ENCODE measurements at places on chromosomes 3 and 15.

GRCh38 chr3:55518451-55518850, 31.3 kb upstream of the WNT5A start:
- DNase-seq, result no peak

DNA sequence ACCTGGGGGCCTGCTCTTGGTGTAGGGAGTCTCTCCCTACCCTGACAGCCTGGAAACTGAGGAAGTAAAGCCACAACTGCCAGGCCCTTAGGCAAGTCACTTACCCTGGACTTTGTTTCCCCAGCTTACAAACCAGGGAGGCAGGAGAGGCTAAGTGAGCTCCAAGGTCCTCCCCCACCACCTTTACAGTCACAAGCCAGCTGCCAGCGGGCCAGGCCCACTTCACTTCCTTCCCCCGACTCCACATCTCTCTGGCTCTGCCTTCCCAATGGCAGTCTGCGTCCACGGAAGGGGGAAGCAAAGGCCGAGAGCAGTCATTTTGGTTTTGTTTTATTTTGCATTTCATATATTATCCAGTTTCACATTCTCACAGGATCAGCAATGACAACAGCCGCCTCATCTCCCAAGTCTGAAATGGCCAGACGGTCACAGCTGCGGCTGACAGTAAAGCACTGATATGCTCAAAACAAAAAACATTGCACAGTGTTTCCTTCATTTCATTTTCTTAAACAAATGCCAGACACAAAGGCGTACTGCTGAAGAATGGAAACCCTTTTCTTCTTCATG, 35.7 kb downstream of the RBPMS2 start:
- DNase-seq, result no peak

- no peak for DNase-seq
Measured at GRCh38 chr3:58899159-58899952, 150.5 kb downstream of the CFAP20DC start.

GRCh38 chr15:43106486-43106829, 620 bp upstream of the UBR1 start:
- DNase-seq, result no peak

DNA sequence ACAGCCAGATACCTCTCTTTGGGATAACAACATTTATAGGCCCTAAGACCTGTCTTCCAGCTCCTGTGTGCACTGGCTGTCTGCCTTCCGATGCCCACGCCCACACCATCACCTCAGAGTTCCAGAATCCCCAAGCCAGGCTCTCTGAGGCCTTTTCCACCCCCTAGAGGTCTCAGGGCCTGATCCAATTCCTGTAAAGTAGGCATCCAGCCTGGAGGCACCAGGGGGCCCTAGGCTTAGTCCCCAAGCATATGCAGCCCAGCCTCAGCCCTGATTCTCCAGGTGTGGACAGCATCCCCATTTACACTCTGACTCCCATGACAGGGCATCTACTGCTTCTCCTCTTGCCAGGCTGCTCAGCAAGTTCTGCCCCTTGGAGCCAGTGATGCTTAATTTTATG, 72.7 kb upstream of the CORO2B start:
- no peak for DNase-seq

DNA sequence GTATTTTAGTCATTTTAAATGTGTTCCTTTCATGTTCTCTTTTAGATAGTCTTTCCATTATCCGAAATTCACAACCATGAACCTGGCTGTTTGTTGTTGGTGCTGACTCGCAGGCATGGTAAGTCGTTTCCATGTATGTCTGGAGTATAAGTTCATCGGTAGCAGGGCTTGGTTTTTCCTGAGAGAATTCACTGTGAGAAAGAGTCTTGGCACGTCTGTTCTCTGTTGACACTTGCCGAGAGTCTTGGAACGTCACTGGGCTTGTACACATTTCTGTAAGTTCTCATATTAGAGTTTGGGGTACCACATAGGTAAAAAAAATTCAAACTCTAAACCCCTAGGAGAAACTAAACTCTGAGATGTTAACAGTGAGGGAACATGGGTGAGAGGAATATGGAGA, 29.4 kb upstream of the EIF4A2 start:
- no peak for DNase-seq

DNA sequence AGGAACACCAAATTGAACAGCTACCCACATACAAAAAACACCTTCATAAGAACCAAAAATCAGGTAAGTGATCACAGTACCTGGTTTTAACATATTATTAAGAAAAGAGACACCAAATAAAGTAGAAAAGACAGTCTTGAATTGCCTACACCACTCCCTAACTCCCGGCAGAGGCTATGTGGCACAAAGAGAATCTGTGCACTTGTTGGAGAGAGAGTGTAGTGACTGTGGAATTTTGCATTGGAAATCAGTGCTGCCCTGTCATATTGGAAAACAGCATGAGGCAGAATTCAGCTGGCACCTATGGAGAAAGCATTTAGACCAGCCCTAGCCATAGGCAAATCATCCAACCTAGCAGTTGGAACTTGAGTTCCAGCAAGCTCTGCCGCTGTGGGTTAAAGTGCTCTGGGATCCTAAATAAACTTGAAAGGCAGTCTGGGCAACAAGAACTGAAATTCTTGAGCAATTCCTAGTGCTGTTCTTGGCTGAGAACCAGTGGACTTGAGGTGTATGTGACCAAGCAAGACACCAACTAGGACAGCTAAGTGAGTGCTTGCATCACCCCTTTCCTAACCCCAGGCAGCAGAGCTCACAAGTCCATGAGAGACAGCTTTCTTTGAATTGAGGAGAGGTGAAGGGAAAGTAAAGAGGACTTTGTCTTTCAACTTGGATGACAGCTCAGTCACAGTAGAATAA, 969.6 kb upstream of the ALCAM start:
- DNase-seq, result no peak

DNA sequence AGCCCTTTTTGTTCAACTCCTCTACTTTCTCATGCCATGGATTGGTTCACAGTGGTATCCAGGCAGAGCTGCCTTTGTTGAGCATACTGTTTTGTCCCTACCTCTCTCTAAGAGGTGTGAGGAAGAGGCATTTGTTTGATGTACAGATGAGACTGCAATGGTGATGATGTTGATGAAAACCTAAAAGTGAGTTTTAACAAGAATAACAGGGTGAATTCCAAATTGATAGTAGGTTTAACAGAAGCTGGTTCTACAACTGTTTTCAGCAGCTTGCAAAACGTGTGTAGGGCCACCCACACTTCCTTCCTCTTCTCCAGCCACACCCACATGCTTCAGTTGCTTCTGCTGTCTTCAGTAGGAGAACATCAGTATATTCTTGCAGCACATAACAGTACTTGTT, 10.2 kb downstream of the SNRK start:
- DNase-seq, result no peak

GRCh38 chr15:65558336-65558735, 28.1 kb downstream of the HACD3 start:
- no peak for DNase-seq

- no peak for DNase-seq
Measured at GRCh38 chr3:136955813-136956212, 2.0 kb upstream of the IL20RB start.

GRCh38 chr15:86082619-86083380, 3.1 kb downstream of the AGBL1 start:
- DNase-seq, result peak; percentile 5

- DNase-seq, result no peak
Measured at GRCh38 chr15:50783411-50783810, 17.9 kb upstream of the SPPL2A start.

- DNase-seq, result no peak
Measured at GRCh38 chr3:73469331-73469730, 155.4 kb downstream of the PDZRN3 start.

GRCh38 chr3:113968986-113969385, 21.2 kb downstream of the ZDHHC23 start:
- DNase-seq, result no peak

DNA sequence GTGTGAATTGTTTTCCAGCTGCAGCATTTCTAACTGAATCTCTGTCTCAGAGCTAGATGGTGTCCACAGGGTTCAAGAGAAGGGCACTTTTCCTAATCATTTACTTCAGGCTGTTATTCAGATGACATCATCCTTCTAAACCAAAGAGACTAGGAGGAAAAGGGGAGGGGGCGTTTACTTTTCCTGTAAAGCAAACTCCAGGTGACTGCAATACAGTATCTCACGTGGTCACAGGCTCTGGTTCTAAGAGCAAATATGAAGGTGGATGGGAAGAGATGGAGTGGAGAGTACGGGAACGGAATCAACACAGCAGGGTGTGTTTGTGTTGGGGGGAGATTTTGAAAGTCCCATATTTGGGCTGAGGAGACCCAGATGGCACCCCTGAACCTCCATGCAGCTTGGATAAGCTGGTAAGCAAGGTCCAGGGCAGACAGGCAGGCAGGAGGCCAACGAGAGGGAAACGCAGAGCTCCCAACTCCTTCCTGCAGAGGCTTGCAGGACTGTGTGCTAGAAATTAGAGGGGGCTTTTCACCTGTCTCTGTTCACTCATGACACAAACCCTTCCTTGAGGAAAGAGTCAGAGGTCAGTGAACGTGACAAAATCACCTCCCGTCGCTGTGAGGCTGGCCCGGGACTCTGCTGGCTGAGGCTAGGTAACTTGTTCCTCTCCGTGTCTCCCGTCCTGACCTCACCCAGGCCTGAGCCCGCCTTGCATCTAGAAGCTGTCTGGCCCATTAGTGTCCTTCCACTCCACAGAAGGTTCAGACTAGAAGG, 151.2 kb downstream of the OPA1 start:
- no peak for DNase-seq

DNA sequence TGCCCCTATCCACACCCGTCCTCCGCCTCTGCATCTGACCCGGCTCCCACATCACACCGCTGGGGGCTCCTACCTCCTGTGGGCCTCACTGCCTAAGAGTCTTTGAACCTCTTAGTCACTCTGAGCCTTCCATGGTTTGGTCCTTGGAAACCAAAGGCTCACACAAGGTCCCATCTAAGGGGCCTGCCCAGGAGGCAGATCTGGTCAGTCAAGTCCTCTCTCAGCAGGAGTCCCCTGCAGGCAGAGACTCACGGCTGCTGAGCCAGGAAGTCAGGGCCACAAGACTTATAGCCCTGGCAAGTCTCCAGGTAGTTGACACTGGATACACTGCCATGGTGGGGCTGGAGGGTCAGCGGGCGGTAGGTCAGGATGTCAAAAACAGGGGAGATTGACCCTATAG, 31.2 kb upstream of the ALDH1L1 start:
- no peak for DNase-seq

- DNase-seq, result no peak
Measured at GRCh38 chr15:63727542-63727941, 106.2 kb downstream of the HERC1 start.

- no peak for DNase-seq
Measured at GRCh38 chr3:102215166-102215565, 219.6 kb upstream of the ZPLD1 start.

- DNase-seq, result no peak
Measured at GRCh38 chr15:50318697-50319096, 36.3 kb downstream of the GABPB1 start.

GRCh38 chr15:30877070-30877469, 26.6 kb upstream of the FAN1 start:
- DNase-seq, result no peak

GRCh38 chr15:55824857-55825613, 82.1 kb upstream of the PRTG start:
- no peak for DNase-seq

DNA sequence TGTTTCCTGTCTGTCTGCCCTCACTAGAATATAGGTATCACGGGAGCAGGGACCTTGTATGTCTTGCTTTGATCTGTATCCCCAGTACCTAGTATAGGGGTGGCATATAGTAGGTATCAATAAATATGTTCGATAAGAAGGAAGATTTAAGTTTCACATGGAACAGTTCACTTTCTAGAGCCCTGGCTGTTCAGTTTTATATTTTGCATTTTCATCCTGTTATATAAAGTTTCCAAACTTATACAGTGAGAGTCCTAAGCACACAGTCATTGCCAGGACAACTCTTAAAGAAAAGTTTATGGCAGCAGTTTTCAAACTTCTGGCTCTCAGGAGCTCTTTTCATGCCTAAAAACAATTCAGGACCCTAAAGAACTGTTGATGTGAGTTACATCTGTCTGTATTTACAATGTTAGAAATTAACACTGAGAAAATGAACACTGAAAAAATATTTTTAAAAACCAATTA, 13.4 kb downstream of the ITPR1 start:
- DNase-seq, result no peak

DNA sequence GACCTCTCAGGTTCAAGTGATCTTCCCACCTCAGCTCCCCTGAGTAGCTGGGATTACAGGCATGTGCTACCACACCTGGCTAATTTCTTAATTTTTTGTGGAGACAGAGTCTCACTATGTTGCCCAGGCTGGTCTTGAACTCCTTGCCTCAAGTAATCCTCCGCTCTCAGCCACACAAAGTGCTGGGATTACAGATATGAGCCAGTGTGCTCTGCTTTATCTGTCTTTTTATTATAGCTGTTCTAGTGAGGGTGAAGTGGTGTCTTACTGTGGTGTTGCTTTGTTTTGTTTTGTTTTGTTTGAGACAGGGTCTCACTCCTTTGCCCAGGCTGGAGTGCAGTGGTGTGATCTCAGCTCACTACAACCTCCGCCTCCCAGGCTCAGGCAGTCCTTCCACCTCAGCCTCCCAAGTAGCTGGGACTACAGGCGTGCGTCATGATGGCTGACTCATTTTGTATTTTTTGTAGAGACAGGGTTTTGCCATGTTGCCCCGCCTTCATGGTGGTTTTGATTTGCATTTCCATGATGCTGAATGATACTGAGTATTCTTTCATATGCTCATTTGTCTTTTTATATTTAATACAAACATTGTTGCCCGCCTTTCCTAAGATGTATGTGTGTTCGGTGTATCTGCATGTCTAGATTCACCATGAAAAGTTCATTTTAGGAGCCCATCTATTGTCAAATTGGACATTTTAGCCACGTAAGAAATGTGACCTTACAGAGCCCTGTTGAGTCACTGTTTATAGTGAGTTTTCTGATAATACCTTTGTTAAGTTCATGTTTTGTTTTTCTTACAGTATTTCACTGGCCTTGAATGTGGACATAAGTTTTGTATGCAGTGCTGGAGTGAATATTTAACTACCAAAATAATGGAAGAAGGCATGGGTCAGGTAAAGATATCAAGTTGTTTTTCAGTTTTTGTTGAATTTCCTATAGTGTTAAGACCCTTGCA, 80.6 kb downstream of the ARIH1 start:
- no peak for DNase-seq

DNA sequence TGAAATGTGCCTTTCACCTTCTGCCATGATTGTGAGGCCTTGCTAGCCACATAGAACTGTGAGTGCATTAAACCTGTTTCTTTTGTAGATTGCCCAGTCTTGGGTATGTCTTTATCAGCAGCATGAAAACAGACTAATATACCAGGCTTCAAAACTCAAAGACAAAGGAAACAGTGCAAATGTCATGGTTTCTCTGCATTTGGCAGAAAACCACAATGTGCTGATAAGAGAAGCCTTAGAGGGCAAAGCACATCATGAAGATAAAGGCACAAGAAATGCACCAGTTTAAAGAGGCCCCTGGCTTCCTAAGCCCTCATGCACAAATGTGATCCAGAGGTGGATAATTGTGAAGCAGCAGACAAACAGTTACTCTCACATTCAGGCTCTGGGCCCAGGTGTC, 259.2 kb downstream of the CPNE4 start:
- no peak for DNase-seq

GRCh38 chr15:68224546-68225250, 4.8 kb downstream of the CLN6 start:
- DNase-seq, result no peak

GRCh38 chr15:38285456-38285855, 32.8 kb downstream of the SPRED1 start:
- DNase-seq, result no peak

GRCh38 chr3:192655628-192656027, 71.7 kb downstream of the FGF12 start:
- DNase-seq, result no peak

Measured in NCI-H1694 treated with DMSO at 0.1 percent for 48 hours (cell line).